ENCODE measurements at places on chromosomes 2 and 18.

GRCh38 chr18:34494359-34494696 lies 215.8 kb upstream of the DTNA start:
- no peak for DNase-seq

DNA sequence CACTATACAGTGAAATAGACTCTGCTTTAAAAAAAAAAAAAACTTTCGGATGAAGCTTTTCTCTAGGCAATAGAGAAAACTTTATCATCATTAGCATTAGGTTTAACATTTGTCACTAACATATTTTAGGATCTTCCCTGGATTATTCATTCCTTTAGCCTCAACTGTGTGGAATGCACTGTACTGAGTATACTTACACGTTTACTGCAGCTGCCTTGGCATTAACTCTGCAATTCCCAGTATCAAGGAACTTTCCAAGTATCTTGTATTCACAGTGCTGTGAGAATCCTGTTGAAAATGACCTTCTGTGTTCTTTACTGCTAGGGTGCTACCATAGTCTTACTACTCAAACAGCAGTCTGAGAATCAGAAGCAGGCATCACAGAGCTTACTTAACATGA lies 328.2 kb upstream of the COL3A1 start:
- no peak for DNase-seq

DNA sequence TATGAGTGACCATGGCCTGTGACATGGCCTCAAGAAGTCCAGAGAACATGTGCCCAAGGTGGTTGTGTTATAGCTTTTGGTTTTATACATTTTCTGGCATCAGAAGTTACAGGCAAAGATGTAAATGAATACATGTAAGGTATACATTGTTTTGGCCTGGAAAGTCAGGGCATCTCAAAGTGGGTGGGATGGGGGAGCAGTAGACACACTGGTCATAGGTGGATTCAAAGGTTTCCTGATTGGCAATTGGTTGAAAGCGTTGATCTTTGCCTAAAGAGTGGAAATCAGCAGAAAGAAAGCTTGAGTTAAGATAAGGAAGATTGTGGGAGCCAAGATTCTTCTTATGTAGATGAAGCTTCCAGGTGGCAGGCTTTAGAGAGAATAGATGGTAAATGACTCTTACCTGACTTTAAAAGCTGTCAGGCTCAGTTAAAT lies 62.1 kb upstream of the DYNAP start:
- DNase-seq = no peak

- no peak for DNase-seq
Measured at GRCh38 chr18:25349131-25349925, 2.6 kb downstream of the ZNF521 start.

DNA sequence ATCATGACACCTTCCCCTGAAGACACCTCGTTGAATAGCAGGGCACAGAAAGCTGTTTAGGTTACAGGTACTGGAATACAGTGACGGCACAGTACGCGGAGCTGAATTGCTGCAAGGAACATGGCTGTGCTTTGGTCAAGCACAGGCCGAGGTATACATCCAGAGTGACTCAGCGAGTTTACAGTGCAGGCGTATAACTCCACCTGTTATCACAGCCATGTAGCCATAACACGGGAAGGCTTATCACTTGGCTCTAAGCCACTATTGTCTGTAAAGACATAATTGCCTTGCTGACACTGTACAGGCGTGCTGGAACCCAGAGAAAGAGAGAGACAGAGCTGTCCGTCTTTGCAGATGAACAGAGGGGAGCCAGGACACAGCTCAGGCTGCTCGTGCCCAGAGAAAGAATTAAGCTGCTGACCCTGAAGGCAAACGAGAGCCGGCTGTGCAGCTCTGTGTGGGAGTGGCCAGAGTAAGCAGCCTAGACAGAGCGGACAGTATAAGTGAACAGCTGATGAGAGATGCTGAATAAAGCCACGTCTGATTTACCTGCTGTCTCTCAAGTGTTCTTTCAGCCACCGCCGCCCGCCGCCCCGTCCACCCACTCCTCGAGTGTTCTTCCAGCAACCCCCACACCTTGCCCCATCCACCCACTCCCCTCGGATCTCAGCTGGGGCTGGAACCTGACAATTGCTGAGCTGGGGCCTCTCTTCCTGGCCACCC lies 87.3 kb upstream of the PPP1CB start:
- DNase-seq = no peak

GRCh38 chr18:9919564-9920232 lies 5.9 kb downstream of the VAPA start:
- no peak for DNase-seq

DNA sequence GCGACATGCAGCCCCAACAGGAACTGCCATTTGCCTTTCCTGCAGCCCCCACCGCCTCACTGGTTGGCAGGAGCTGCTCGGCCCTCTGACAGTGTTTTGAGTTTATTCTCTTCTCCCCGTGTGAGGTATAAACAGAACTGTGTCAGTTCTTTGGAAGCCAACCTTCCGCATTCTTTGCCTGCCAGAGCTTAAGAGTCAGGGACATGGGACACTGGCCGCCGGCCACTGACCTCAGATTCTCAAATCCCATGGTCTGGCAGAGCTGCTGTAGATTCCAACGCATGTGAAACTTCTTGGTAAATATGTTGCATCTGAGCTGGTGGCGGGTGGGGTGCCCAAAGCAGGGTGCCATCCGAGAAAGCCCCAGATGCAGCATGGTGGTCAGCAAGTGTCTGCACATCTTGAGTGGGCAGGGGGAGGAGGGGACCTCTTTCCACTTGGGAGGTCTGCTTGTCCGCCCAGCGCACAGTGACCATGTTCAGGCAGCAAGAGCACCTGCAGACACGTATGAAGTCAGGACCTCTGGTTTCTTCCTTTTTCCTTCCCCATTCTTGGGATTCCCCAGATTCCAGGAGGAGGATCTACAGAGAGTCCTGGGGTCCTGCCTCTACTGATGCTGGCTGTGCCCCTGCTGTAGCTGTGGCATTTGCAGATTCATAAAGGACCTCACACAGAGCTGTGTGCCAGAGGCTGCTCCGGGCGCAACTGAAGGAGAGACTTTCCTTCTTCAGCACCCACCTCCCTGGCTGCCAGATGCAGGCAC lies 23.8 kb downstream of the ASB18 start:
- DNase-seq = no peak

DNA sequence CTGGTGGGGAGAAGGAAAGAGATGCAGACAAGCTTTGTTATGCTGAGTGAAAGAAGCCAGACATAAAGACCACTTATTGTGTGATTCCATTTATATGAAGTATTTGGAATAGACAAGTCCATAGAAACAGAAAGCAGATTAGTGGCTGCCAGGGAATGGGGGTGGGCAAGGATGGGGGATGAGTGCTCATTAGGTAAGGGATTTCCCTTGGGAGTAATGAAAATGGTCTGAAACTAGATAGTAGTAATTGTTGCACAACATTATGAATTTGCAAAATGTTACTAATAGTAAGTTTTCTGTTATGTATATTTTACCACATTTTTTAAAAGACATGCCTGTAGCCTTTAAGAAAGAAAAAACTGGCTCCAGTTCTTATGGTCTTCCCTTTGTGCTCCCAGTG lies 154.9 kb downstream of the LNPK start:
- DNase-seq = no peak

- no peak for DNase-seq
Measured at GRCh38 chr2:207960090-207960489, 65.2 kb downstream of the PLEKHM3 start.

GRCh38 chr2:203789618-203790017 lies 78.0 kb upstream of the CTLA4 start:
- DNase-seq = no peak

- no peak for DNase-seq
Measured at GRCh38 chr2:142504754-142505153, 372.7 kb upstream of the KYNU start.

GRCh38 chr18:604771-605170 lies 8.0 kb downstream of the CLUL1 start:
- no peak for DNase-seq
